T-helper 17 cell (primary cell): ENCODE measurements at places on chromosomes 12 and 14. TPM values are rescaled to one million over a fixed set of nuclear protein-coding genes. Genes with fewer than 3 reads are reported as not detected.

SSPN gene
- 1.7 TPM for total RNA-seq

GRCh38 chr14:104794993-104795780, at the start of gene AKT1:
TSS of gene AKT1 (minus strand) at chr14:104795748. CDS start at chr14:104792643, 3,105 bp downstream.
- peak; percentile 35 for DNase-seq
- no peaks in the 10 kb centered on the region for H3K27me3 ChIP-seq
- H3K4me3 ChIP-seq, result peak within 1 kb of the TSS; percentile 90
- peak within 1 kb of the TSS; percentile 89 for H3K27ac ChIP-seq
- H3K36me3 ChIP-seq, result no peaks in the 10 kb centered on the region

NEUROD4 gene
- total RNA-seq, result not detected

DNA sequence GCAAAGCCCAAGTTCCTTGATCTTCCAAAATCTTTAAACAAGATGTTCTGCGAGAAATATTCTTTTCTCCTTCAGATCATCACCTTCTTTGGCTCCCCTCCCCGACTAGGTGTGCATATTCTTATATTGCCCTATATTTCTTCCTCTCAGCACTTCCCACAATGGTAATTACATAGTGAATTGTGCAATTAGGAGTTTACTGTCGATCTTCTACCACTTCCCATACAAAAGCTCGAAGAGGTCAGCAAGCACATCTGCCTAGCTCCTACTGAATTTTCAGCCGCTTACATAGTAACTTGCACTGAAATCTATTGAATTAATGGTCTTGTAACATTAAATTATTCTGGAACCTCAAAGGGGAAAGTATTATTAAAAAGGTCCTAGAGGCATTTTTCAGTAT, 16.7 kb downstream of the OSBPL8 start:
- H3K4me3 ChIP-seq, result peak overlapping the region; percentile 33
- H3K27me3 ChIP-seq, result no peaks in the 10 kb centered on the region
- H3K27ac ChIP-seq, result peak overlapping the region; percentile 1
- peaks cover 41% of the 10 kb centered on the region for H3K4me1 ChIP-seq

DIO2 gene
- not detected for total RNA-seq
